ENCODE measurements at places on chromosomes 5 and 9.

GRCh38 chr5:103260951-103261350, 2.4 kb downstream of the MACIR start:
- DNase-seq, result no peak

- no peak for DNase-seq
Measured at GRCh38 chr5:51657340-51658240, 274.3 kb downstream of the ISL1 start.

- no peak for DNase-seq
Measured at GRCh38 chr5:119397518-119398380, 41.9 kb downstream of the TNFAIP8 start.

DNA sequence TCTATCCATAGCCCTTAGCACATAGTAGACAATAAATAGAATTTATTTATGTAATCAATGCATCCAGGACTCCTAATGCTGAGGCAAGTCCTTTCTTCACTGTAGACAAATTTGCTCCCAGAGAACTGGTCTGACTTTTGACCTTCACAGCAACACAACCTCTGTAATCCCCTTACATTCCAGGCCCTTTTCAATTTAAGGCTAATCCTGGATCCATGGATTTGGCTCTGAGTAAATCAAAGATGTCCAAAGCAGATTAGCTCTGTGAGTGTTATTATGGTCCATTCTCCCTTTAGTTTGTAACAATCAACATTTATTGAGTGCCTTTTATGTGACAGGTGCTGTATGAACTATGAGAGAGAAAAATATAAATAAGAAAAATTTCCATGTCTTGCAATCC, 27.4 kb upstream of the TMC1 start:
- DNase-seq, result no peak

GRCh38 chr9:38038307-38039089, 30.5 kb downstream of the SHB start:
- no peak for DNase-seq

Measured in T follicular helper cell (primary cell).